ENCODE measurements at places on chromosomes 7 and 10.

- no peak for DNase-seq
These were observed 48.0 kb upstream of the DAGLB start for GRCh38 chr7:6495597-6496262.

- peak; percentile 42 for DNase-seq
These were observed 43.9 kb upstream of the GPAM start for GRCh38 chr10:112227331-112227987.

DNA sequence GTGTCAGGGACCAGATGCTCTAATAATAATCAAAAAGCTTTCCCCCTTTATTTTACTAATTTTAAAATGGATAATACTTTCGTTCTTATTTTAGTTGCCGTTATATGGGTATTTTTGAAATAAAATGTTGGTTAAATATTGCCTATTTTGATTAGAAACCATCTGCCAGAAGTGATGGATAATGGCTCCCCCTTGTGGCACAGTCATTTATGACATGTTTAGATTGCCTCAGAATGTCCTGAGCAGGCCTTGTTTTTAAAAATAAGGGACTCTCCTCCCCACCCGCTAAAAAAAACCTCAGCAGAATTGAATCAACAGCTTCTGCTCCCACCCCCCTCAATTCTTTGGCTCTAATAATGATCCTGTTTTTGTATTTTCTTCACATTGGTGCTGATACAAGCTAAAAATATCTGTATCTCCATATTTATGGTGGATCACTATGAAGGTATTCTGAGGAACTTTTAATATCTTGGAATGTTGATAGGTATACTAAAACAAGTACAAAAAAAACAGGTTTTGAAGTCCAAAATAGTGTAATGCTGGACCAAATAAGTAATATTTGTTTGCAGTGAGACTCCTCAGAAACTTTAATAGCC is 38.8 kb downstream of the TMEM60 start:
- peak; percentile 70 for DNase-seq

DNA sequence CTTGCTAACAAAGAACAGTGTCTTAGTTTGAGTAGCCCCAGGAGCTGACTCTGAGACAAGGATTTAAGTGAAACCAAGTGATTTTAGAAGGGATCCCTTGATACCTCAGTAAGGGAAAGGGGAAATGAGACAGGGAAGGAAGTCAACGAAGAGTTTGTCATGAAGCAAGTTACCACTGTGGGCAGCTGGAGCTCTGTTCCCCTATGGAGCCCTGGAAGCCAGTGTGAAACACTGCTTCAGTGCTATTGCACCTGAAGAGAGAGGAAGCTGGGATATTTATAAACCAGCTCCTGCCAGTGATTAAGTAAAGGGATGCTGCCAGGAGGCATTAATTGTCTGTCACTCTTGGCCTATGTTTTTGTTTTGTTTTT is 58.9 kb upstream of the WAPL start:
- DNase-seq: no peak

- no peak for DNase-seq
These were observed 76.9 kb downstream of the NRP1 start for GRCh38 chr10:33257439-33258080.

GRCh38 chr10:33398796-33399195 is 64.3 kb upstream of the NRP1 start:
- DNase-seq: no peak

DNA sequence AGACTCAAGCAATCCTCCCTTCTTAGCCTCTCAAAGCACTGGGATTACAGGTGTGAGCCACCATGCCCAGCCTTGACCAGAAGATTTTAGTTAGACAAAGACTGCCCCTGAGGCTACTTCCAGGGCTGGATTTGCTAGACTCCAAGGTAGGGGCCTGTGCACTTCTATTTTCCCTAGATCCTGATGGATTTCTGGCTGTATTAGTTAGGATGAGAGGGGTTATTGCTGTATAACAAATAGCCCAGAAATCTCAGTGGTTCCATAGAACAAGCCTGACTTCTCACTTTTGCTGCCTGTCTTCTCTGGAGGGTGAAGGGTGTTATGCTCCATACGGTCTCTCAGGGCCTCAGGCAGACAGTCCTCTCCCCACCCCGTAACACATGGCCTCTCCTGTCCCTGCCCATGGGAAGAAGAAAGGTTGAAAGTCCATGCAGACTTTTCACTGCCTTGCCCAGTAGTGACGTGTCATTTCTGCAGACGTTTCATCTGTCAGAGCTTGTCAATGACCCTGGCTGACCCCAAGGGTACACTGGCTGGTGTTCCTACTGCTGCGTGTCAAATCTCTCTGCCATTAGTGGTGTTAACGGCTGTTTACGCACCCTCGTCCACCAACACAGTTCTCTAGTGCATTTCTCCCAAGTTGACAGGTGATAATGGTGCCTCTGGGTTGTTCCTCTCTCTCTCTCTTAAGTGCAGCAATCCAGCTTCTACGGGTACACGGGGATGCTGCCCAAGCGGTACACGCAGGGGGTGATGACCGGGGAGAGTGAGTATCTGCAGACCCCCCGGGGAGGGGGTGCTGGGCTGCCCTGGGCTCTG is 11.6 kb downstream of the SLC29A4 start:
- DNase-seq: no peak

- no peak for DNase-seq
These were observed 611 bp upstream of the COPS6 start for GRCh38 chr7:100088095-100088620.

GRCh38 chr7:13021566-13022300 is 334.3 kb downstream of the ARL4A start:
- no peak for DNase-seq

DNA sequence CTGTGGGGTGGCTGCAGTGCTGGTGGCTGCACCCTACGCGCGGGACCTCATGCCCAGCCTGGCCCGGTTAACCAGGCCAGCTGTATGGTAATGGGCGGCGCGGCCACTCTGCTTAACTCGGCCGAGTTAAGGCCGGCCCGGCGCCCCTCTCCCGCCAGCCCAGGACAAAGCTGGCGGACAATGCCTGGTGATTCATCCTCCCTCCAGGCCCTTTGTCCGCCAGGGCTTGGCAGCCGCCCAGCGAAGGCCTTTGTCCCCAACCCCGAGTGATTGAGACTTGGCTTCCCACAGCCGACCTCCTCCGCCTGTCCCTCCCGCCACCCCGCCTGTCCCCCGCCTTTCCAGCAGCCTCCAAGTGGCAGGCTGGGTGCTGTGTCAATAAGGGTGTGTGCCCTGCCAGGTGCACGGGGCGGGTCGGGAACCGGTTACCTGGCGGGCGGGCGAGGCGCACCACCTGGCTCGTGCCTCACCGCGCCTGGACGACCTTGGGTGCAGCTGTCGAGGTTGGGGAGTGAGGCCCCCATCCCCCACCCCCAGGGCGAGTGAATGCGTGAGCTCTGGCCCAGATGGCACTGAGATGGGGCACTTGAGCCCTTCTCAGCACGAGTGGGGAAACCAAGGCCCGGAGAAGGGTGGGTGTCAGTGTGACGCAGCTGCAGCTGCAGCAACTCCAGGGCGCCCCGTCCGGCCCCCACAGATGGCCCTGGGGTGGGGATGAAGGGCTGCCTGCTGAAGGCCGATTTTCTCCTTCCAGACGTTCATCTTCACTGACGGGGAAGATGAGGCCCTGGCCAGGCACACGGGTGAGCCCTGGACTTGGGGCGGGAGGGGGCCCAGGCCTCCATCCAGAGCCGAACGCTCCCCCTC is 4.6 kb downstream of the LFNG start:
- DNase-seq: peak; percentile 88

- no peak for DNase-seq
These were observed 143.2 kb upstream of the PCBD1 start for GRCh38 chr10:71031603-71032002.
